ENCODE measurements at places on chromosomes 11 and 22.

DNA sequence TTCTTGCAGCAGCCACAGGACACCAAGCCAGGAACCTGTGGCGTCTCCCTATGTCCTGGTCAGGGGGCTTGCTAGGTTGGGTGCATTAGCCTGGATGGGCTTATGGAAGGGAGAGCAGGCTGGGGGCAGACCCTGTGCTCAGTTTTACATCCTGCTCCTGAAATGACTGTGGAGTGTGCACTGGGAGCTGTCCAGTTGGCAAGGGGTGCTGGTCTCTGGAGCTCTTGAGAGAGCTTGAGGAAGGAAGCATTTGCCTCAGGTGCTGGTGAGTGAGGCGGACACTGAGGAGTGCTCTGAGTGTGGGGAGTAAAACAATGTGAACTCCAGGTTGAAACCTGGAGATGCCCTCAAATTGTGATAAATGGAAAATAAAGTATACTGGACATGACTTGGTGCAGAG is 3.4 kb downstream of the SCGB1D4 start:
- DNase-seq, result peak; percentile 75

GRCh38 chr22:46031965-46032851 is 55.2 kb upstream of the WNT7B start:
- no peak for DNase-seq

- peak; percentile 28 for DNase-seq
Measured at GRCh38 chr11:61996933-61997332, 29.5 kb upstream of the FTH1 start.

DNA sequence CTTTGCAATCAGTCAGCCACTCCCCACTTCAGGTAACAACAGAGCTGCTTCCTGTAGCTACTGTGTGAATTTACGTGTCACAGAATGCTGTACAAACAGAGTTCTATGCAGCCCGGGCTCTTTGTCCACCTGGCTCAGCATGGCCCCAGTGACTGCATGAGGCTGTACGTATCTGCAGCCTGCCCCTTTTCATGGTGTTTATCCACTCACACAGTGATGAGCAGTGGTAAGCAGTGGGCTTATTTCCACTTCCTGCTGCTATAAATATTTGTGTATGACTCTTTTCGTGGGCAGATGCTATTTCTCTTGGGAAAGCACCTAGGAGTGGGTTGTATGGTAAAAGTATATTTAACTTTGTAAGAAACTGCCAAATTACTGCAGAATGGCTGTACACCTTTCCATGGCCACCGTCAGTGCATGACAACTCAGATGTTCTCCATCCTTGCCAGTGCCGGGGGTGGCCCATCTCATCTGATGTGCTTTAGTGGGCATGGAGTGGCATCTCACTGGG is 43.3 kb downstream of the MYEOV start:
- no peak for DNase-seq

DNA sequence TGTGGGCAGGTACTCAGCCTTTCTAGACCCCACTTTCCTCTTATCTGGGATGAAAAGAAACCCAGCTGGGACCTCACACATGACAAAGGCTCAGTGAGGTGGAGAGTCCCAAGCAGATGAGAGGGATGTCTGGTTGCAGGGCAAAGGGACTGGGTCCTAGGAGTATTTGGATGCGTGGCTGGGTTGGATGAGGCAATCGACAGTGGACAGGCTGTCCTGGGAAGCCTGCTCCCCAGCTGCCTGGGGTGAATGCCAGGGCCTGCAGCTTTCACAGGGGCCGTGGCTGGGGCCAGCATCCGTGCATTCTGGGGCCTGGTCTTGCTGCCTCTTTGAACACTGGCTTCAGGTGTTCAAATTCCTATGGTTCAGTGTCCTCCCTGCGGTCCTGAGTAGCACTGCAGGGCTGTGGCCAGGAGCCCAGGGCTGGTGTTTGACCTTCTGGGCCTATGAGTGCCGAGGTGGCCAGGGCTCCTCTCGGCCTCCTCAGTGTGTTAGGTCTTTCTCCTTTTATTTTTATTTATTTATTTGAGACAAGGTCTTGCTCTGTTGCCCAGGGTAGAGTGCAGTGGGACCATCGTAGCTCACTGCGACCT is 65.3 kb downstream of the MCM5 start:
- no peak for DNase-seq

GRCh38 chr11:47270331-47271271 is 668 bp downstream of the MADD start:
- no peak for DNase-seq

- no peak for DNase-seq
Measured at GRCh38 chr11:99320769-99321290, 300.1 kb downstream of the CNTN5 start.

DNA sequence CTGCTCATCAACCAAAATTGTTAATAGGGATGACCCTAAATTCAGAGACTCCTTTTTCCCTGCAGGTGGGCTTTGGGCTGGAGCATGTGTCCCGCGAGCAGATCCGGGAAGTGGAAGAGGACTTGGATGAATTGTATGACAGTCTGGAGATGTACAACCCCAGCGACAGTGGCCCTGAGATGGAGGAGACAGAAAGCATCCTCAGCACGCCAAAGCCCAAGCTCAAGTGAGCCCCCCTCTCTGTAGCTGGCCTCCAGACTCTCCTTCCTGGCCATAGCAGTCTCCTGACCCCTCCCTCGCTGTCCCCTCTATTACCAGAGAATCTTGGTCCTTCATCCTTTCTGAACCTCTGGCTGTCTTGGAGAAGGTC is 47.9 kb upstream of the RAB1B start:
- no peak for DNase-seq

- no peak for DNase-seq
Measured at GRCh38 chr11:86313793-86314192, 11.8 kb downstream of the HIKESHI start.

DNA sequence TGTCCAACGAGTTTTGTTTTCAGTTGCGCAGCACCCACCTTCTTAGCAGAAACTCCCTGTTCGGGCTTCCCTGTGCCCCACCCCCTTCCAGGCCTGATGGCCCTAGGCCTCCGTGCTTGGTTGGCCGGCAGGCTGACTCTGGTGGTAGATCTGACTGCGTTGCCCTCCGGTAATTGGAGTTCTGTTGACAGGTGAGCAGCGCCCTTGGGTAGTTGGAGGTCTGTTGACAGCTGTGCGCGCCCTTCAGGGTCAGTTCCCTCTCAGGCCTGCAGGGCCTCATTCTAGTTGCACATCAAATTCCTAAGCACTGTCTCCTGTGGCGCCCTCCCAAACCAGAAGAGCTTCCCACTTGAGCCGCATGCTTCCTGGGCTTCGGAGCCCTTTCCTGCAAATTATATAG is 776 bp downstream of the DGCR6 start:
- DNase-seq, result no peak

GRCh38 chr11:62020661-62021060 is 53.2 kb upstream of the FTH1 start:
- DNase-seq, result no peak

GRCh38 chr11:81070948-81071347 is 1630.1 kb upstream of the TENM4 start:
- no peak for DNase-seq

- DNase-seq, result peak; percentile 89
Measured at GRCh38 chr11:2097356-2097997, 41.7 kb downstream of the IGF2 start.

DNA sequence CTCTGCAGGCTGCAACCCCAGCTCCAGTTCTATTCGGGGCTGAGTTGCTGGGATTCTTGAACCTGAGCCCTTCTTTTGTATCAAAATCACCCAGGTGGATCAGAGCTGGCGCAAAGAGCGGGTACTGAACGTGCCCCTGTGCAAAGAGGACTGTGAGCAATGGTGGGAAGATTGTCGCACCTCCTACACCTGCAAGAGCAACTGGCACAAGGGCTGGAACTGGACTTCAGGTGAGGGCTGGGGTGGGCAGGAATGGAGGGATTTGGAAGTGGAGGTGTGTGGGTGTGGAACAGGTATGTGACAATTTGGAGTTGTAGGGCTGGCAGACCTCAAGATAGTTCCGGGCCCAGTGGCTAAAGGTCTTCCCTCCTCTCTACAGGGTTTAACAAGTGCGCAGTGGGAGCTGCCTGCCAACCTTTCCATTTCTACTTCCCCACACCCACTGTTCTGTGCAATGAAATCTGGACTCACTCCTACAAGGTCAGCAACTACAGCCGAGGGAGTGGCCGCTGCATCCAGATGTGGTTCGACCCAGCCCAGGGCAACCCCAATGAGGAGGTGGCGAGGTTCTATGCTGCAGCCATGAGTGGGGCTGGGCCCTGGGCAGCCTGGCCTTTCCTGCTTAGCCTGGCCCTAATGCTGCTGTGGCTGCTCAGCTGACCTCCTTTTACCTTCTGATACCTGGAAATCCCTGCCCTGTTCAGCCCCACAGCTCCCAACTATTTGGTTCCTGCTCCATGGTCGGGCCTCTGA is 3.8 kb downstream of the FOLR1 start:
- DNase-seq, result no peak

DNA sequence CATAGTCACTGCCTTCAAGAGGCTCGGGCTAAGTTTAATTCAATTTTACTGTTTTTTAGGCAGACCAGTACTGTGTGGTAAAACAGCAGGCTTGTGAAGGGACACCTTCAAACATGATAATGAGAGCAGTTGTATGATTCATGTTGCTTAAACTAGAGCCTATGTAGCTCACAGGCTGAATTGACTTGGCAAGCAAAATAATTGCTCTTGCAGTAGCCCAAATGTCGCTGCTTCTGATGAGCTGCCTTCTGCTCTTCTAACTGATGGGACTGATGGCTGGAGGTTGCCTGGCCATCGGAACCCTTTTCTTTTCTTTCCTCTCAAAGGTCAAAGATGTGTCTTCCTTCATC is 137.6 kb downstream of the MAML2 start:
- no peak for DNase-seq

DNA sequence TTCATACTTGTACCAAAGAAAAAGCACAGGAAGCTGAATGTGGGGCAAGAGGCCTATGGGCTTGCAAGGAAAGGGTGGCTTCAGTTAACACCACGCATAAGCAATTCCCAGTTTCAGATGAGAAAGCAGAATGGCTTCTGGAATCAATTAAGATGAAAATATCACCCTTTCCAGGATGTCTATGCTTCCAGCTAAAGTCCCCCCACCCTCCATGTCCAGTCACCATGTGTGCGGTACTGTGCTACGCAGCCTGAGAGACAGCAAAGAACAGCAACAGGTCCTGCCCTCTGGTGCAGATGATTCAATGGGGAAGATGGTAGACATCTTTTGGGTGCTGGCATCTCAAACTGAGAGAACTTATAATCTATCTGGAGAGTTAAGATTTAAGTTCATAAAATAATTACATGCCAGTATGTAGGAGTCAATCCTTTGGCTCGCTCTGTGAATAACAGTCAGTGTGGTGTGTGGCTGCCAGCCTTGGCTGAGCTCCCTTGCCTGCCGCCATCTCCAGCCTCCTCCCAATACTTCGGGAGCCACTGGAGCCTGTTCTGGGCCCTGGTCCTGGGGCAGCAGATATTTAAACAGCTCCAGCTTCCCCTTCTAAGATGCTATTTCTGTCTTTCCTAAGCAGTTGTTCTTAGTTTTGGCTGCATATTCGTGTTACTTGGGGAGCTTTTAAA is 44.5 kb downstream of the ME3 start:
- no peak for DNase-seq

DNA sequence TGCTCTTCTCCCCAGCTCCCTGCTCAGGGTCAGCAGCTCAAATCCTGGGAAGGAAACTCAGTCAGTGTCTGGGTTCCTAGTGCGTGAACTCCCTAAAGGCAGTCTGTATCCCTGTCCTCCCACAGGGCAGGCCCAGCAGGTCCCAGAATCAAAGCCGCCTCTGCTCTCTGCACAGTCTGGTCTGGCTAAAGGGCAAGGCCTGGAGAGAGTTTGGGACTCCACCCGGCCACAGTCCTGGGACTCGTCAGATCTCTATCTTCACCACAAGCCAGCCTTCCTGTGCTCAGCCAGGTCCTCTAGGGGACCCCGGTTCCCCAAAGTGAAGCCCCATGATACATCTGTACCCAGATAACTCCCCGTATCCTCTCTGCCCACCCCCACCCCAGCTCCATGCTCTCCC is 56.2 kb upstream of the CSNK2A3 start:
- DNase-seq, result peak; percentile 36

DNA sequence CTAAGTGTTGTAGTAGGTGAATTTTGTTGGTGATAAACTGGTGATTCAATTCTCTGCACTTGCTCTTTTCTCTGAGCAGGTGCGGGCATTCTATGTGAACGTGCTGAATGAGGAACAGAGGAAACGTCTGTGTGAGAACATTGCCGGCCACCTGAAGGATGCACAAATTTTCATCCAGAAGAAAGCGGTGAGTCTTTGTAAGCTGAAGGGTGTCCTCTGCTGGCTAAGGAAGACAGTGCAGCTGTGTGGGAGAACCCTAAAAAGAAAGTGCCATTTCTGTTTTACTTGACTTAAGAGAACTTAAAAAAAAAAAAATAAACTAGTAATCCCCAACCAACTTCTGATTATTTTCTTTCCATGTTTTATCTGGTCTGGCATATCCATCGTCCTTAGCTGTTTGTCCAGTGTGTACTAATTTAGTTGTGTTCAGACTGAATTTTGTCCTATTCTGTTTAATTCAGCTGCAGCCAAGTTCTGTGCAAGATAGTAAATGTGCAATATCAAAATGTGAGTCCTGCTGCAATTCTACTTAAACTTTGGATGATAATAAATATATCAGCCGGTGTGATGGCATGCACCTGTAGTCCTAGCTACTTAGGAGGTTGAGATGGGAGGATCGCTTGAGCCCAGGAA is 29.6 kb downstream of the CAT start:
- peak; percentile 31 for DNase-seq

- DNase-seq, result no peak
Measured at GRCh38 chr11:125070699-125071254, 7.7 kb downstream of the SLC37A2 start.

GRCh38 chr22:42918500-42918899 is 61.4 kb upstream of the ARFGAP3 start:
- no peak for DNase-seq

DNA sequence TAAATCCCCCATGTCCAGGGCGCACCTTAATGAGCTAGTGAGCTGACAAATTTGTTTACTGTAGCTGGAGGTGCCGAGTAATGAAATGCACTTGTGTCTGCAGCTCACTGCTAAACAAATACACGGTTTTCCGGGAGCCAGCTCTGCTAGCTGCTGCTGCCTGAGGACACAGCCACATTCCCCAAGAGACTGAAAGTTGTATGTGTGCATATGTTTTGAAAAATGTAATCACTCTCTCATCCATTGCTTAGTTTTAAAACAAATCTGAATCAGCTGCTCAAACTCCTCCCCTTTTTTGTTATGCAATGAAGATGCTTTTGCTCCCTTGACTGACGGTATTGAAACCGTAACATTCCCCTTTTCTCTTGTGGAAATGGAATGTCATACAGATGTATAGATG is 62.4 kb upstream of the NNMT start:
- no peak for DNase-seq

- no peak for DNase-seq
Measured at GRCh38 chr11:123407996-123408597, 22.0 kb upstream of the GRAMD1B start.

- no peak for DNase-seq
Measured at GRCh38 chr11:73414977-73415651, 38.9 kb downstream of the RELT start.

- DNase-seq, result no peak
Measured at GRCh38 chr22:38038426-38038825, 18.8 kb upstream of the PICK1 start.

Measured in ELF-1 (cell line).